Activated B cell treated with CpG ODN at 0.5 μM for 24 hours (primary cell): ENCODE measurements at places on chromosomes 3 and 15.

DNA sequence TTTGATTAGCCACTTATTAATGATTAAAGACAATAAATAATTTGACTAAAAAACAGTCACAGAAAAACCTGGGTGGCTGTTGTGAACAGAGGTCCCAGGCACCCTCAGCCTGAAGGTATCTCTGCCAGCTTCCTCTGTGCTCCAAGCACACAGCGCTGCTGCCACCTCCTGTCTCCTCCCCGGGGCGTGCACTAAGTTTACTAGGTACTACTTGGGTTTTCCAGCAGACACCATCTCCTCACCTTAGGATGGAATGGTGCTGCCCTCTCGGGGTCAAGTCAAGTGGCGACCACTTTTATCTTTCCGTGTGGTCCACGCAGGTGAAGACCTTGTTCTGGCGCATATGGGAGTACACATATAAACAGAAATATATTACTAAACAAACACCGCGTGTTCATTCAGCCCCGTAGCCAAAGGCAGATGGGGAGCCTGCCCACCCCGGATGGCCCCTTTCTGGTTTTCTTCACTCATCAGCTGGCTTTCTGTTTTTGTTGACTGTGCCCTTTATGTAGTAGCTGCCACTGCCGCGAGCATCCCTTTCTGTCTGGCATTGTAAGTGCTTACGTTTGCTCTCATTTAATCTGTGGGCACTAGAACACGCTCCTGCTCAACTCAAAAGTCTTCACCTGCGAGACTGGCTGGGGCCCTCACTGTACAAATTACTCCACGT, 128.0 kb downstream of the LRIG1 start:
- H3K27ac ChIP-seq: no peak overlapping the region
- no peaks in the 10 kb centered on the region for H3K4me1 ChIP-seq
- H3K36me3 ChIP-seq: peaks cover 74% of the 10 kb centered on the region
- H3K27me3 ChIP-seq: no peaks in the 10 kb centered on the region
- no peak for DNase-seq

DNA sequence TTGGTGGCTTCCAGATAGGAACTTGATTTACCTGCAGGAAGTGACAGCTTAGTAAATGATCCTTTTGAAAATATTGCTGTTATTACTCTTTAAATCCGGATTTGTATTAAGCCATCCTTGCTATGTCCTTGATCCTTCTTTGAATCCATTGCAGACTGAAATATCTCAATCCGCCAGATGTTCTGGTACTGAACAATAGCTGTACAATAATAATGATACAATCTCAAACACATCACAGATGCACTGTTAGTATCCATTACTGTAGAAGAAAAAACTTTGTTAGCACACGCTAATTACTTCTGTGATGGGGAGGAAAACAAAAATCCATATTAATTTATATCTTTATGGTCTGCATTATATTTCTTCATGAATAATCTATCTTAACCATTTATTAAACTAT, 202.3 kb downstream of the CNTN4 start:
- H3K27ac ChIP-seq: no peak overlapping the region
- H3K4me3 ChIP-seq: no peak overlapping the region
- no peak for DNase-seq

DNA sequence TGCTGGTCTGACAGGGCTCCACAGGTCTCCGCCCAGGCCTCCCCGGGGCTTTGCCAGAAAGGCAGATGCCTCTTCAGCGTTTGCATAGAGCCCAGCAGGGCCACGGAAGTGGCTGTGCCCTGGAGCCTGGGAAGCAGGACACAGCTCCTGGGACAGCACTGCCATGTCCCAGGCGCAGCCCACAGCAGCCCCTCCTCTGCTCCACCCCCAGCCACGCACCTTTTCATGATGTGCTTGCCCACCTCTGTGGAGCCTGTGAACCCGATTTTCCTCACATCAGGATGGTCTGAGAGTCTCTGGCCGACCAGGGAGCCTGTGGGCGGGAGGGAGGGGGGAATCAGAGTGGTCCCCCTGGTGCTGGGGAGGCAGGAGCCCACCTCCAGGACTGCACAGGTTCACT, 33.9 kb upstream of the SLC41A3 start:
- DNase-seq: peak; percentile 3
- H3K4me3 ChIP-seq: no peak overlapping the region
- no peaks in the 10 kb centered on the region for H3K36me3 ChIP-seq
- no peak overlapping the region for H3K27ac ChIP-seq
- peaks cover 3% of the 10 kb centered on the region for H3K27me3 ChIP-seq

DNA sequence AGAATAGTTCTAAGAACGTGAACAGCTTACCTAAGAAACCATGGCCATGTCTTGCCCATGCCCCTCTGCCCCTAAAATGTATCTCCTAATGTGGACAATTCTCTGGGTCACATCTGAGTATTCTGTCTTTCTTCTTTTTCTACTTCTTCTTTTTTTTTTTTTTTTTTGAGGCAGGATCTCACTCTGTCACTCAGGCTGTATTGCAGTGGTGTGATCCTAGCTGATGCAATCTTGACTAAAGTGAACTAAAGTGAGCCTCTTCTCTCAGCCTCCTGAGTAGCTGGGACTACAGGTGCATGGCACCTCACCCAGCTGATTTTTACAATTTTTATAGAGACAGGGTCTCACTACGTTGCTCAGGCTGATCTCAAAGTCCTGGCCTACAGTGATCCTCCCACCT, 204.8 kb upstream of the ZPLD1 start:
- H3K36me3 ChIP-seq: no peaks in the 10 kb centered on the region
- no peak for DNase-seq
- H3K27me3 ChIP-seq: no peaks in the 10 kb centered on the region
- peaks cover 54% of the 10 kb centered on the region for H3K4me1 ChIP-seq
- no peak overlapping the region for H3K4me3 ChIP-seq

DNA sequence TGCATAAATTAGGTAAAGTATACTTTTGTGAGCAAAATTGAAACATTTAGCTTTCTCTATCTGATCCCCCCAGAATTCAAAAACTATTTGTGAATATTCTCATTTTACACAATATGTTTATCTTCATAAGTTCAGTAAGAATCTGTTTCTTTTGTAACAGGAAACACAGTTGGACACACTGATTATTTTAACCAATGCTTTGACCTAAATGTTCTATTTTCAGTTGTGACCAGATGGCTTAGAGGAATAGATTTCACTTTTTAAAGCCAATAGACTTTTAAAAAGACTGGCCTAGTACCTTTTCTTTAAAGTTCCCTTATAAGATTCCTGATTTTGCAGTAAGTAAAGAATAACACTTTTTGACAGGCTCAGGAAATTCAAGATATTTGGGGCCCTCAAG, 74.0 kb upstream of the STRIT1 start:
- peaks cover 2% of the 10 kb centered on the region for H3K4me1 ChIP-seq
- no peaks in the 10 kb centered on the region for H3K27me3 ChIP-seq
- H3K36me3 ChIP-seq: peaks cover 3% of the 10 kb centered on the region

GRCh38 chr15:48493084-48493762, 152.3 kb downstream of the FBN1 start:
- no peaks in the 10 kb centered on the region for H3K4me1 ChIP-seq
- no peaks in the 10 kb centered on the region for H3K27me3 ChIP-seq
- H3K36me3 ChIP-seq: no peaks in the 10 kb centered on the region
- H3K27ac ChIP-seq: no peak overlapping the region
- H3K4me3 ChIP-seq: no peak overlapping the region

GRCh38 chr15:41936649-41937567, 35.4 kb downstream of the EHD4 start:
- H3K27me3 ChIP-seq: no peaks in the 10 kb centered on the region
- peaks cover 29% of the 10 kb centered on the region for H3K36me3 ChIP-seq
- no peak overlapping the region for H3K4me3 ChIP-seq

DNA sequence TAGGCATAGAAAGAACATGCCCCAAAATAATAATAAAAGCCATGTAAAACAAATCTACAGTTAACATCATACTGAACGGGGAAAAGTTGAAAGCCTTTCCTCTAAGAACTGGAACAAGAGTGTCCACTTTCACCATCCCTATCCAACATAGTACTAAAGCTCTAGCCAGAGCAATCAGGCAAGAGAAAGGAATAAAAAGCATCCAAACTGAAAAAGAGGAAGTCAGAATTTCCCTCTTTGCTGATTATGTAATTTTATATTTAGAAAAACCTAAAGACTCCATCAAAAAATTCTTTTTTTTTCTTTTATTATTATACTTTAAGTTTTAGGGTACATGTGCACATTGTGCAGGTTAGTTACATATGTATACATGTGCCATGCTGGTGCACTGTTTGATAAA, 661.6 kb upstream of the CBLB start:
- no peaks in the 10 kb centered on the region for H3K36me3 ChIP-seq
- no peak overlapping the region for H3K27ac ChIP-seq
- no peak for DNase-seq
- no peak overlapping the region for H3K4me3 ChIP-seq
- H3K4me1 ChIP-seq: peaks cover 19% of the 10 kb centered on the region
- peaks cover 2% of the 10 kb centered on the region for H3K27me3 ChIP-seq

GRCh38 chr3:187039100-187039722, 100.1 kb downstream of the RPL39L start:
- H3K4me1 ChIP-seq: peaks cover 83% of the 10 kb centered on the region
- H3K27me3 ChIP-seq: no peaks in the 10 kb centered on the region
- peak overlapping the region; percentile 97 for H3K27ac ChIP-seq
- DNase-seq: no peak
- peak overlapping the region; percentile 25 for H3K4me3 ChIP-seq

GRCh38 chr3:55484191-55484689, 2.9 kb downstream of the WNT5A start:
- no peak for DNase-seq
- H3K36me3 ChIP-seq: no peaks in the 10 kb centered on the region
- no peak overlapping the region for H3K27ac ChIP-seq
- no peak overlapping the region for H3K4me3 ChIP-seq

- no peak overlapping the region for H3K4me3 ChIP-seq
- no peak overlapping the region for H3K27ac ChIP-seq
Measured at GRCh38 chr15:94265982-94266381, 34.6 kb downstream of the MCTP2 start.

DNA sequence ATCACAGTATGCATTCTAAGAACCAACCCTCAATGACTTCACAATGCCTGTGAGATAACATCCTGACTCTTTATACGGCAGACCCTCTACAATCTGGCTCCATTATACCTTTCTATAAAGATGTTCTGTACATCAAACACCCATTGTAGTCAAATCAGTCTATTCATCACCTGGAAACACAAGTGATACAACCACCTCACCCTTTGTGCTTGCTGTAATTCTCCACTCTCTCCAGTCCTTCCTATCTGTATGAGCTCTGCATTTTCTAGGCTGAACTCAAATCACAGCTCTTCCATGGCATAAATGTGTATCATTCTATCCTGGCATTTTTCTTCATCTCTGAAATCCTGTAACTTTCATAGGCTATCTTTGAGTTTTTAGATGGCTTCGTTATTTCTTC, 539.4 kb downstream of the GRM7 start:
- no peaks in the 10 kb centered on the region for H3K27me3 ChIP-seq
- DNase-seq: no peak
- H3K4me3 ChIP-seq: no peak overlapping the region
- no peaks in the 10 kb centered on the region for H3K4me1 ChIP-seq

GRCh38 chr3:71346061-71346460, 237.5 kb downstream of the FOXP1 start:
- no peaks in the 10 kb centered on the region for H3K27me3 ChIP-seq
- peak overlapping the region; percentile 51 for H3K27ac ChIP-seq
- peaks cover 37% of the 10 kb centered on the region for H3K4me1 ChIP-seq
- H3K36me3 ChIP-seq: peaks cover 11% of the 10 kb centered on the region
- H3K4me3 ChIP-seq: no peak overlapping the region
- no peak for DNase-seq

GRCh38 chr3:31533169-31534064, 692 bp downstream of the STT3B start:
- peaks cover 44% of the 10 kb centered on the region for H3K4me1 ChIP-seq
- no peak for DNase-seq
- peak overlapping the region; percentile 96 for H3K4me3 ChIP-seq
- H3K36me3 ChIP-seq: peaks cover 10% of the 10 kb centered on the region

- H3K36me3 ChIP-seq: peaks cover 3% of the 10 kb centered on the region
- no peaks in the 10 kb centered on the region for H3K27me3 ChIP-seq
- peak overlapping the region; percentile 86 for H3K27ac ChIP-seq
- peak overlapping the region; percentile 90 for H3K4me3 ChIP-seq
Measured at GRCh38 chr15:90870354-90871138, 2.2 kb downstream of the FURIN start.

GRCh38 chr15:44215594-44215993, 20.5 kb upstream of the FRMD5 start:
- no peaks in the 10 kb centered on the region for H3K36me3 ChIP-seq
- no peak overlapping the region for H3K4me3 ChIP-seq
- peaks cover 25% of the 10 kb centered on the region for H3K27me3 ChIP-seq
- DNase-seq: no peak
- peaks cover 2% of the 10 kb centered on the region for H3K4me1 ChIP-seq
- H3K27ac ChIP-seq: no peak overlapping the region

DNA sequence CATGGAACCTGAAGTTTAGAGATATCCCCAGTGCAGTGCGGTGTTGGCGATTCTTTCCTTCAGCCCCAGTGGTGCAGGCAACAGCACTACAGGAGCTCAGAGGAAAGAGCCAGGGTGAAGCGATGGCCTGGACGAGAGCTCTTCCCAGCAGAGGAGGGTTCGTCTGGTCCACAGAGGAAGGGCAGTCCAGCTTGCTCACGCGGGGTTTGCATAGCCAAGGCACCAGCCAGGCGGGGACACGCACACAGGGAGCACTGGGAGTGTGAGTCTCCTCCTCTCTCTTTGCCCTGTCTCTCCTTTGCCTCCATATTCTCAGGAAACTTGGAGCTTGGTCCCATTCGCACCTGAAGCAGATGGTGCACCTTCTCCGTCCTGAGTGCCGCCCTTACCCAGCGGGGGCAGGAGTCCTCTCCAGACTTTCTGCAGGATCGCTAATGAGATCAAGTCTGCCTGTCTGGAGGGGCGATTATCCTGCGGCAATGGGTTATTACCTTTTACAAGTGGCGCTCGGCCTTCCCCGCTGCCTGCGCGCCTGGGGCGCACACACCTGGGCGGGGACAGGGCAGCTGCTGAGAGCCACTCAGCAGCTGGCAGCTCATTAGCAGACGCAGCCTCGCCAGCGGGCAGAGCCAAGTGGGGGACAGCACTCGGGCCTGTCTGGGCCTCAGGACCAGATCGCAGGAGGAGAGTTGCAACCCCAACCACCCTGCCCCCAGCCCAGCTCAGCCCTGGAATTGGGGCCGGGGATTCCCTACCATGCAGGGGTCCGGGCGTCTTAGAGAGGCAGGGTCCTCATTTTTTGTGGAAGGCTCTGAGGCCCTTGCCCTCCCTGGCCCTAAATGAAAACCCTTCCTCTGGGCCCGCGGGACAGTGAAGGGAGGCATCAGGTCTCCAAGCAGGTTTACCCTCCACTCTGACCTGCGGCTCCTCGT, 119.0 kb upstream of the MEF2A start:
- H3K4me3 ChIP-seq: no peak overlapping the region
- no peak overlapping the region for H3K27ac ChIP-seq
- H3K36me3 ChIP-seq: no peaks in the 10 kb centered on the region
- H3K27me3 ChIP-seq: no peaks in the 10 kb centered on the region
- DNase-seq: peak; percentile 12

- H3K4me3 ChIP-seq: no peak overlapping the region
- H3K4me1 ChIP-seq: no peaks in the 10 kb centered on the region
- no peaks in the 10 kb centered on the region for H3K36me3 ChIP-seq
- H3K27ac ChIP-seq: no peak overlapping the region
Measured at GRCh38 chr3:154040283-154040682, 80.9 kb upstream of the ARHGEF26 start.

GRCh38 chr3:149648525-149648924, 9.3 kb downstream of the WWTR1 start:
- H3K36me3 ChIP-seq: no peaks in the 10 kb centered on the region
- peaks cover 6% of the 10 kb centered on the region for H3K27me3 ChIP-seq
- H3K27ac ChIP-seq: no peak overlapping the region

- no peak overlapping the region for H3K4me3 ChIP-seq
- no peak for DNase-seq
- H3K27me3 ChIP-seq: no peaks in the 10 kb centered on the region
- no peak overlapping the region for H3K27ac ChIP-seq
Measured at GRCh38 chr3:172260381-172260780, 187.9 kb downstream of the GHSR start.
